Purkinje cell (primary cell): ENCODE measurements at places on chromosomes 2 and 18. TPM values are rescaled to one million over a fixed set of nuclear protein-coding genes. Genes with fewer than 3 reads are reported as not detected.

The SERPINE2 gene
- 84.4 and 104 TPM in 2 replicates for polyA plus RNA-seq

The ANKRD62 gene
- not detected in 2 replicates for polyA plus RNA-seq

The DCC gene
- polyA plus RNA-seq, result 1.4 and 2.2 TPM in 2 replicates

The EN1 gene
- polyA plus RNA-seq, result not detected in 2 replicates

The THADA gene
- polyA plus RNA-seq, result 5.9 and 10.7 TPM in 2 replicates

The SAG gene
- not detected in 2 replicates for polyA plus RNA-seq

The ABCB6 gene
- polyA plus RNA-seq, result 23.5 and 25.0 TPM in 2 replicates

The CRIM1 gene
- 4.4 and 19.0 TPM in 2 replicates for polyA plus RNA-seq

The UGT1A10 gene
- polyA plus RNA-seq, result not detected in 2 replicates

The MAB21L4 gene
- polyA plus RNA-seq, result not detected in 2 replicates
